Chondrocyte (in vitro differentiated cells): ENCODE measurements at places on chromosomes 11 and 22. TPM values are rescaled to one million over a fixed set of nuclear protein-coding genes. Genes with fewer than 3 reads are reported as not detected.

Gene PANX2
- 3.0 to 6.1 TPM (median 3.3 TPM) in 3 replicates for total RNA-seq

Gene MN1
- total RNA-seq = 119 to 156 TPM (median 121 TPM) in 3 replicates

Gene SSTR3
- not detected in 3 replicates for total RNA-seq

Gene TMPRSS13
- total RNA-seq = not detected in 3 replicates

Gene SLC22A6
- total RNA-seq = not detected in 3 replicates

Gene PDGFD
- total RNA-seq = 0.44 to 5.0 TPM (median 0.45 TPM) in 3 replicates

Gene IGSF22
- total RNA-seq = not detected in 3 replicates

Gene HEPACAM
- total RNA-seq = not detected in 3 replicates

Gene ZP1
- total RNA-seq = 0.40 to 0.49 TPM in 2 of 3 replicates, not detected in the other

Gene ESAM
- total RNA-seq = 1.7 to 2.6 TPM (median 2.0 TPM) in 3 replicates

Gene MFRP
- not detected in 3 replicates for total RNA-seq

Gene RTN4R
- total RNA-seq = 0.75 to 5.5 TPM (median 5.5 TPM) in 3 replicates

Gene ARVCF
- 15.2 to 24.2 TPM (median 21.5 TPM) in 3 replicates for total RNA-seq

Gene NUP160
- 18.5 to 26.3 TPM (median 19.3 TPM) in 3 replicates for total RNA-seq

Gene SERPING1
- 1.8 to 4.6 TPM (median 4.5 TPM) in 3 replicates for total RNA-seq

Gene BIRC3
- 0.27 to 0.72 TPM (median 0.40 TPM) in 3 replicates for total RNA-seq

Gene PDE2A
- 0.21 TPM in 1 of 3 replicates, not detected in the others for total RNA-seq

Gene LMO2
- 0.53 TPM in 1 of 3 replicates, not detected in the others for total RNA-seq

Gene DMC1
- total RNA-seq = 0.51 to 1.2 TPM (median 0.82 TPM) in 3 replicates

Gene RPS6KA4
- total RNA-seq = 32.7 to 43.6 TPM (median 34.9 TPM) in 3 replicates

DNA sequence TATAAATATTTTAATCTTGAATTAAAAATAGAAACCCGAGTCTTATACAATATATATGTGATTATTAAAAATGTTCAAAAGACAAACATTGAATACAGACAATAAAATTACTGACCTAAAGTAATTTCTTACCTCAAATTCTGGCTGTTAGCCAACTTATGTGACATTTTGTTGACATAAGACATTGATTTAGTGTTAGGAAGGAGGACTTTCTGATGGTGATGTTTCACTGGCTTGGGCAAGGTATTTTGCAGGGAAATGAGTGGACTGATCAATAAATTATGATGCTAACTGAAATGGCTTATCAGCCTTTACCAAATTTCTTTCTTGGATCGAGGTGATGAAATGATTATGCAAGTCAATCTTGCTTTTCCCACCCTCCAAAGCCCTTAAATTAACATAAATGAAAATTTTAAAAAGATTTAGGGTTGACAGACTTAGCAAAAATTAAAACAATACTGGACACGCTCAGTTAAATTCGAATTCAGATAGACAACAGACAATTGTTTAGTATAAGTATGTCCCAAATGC is 33.2 kb upstream of the FZD4 start:
- no peak for DNase-seq

- no peak for DNase-seq
These were observed 179.1 kb upstream of the MTNR1B start for GRCh38 chr11:92790366-92790765.

- no peak for DNase-seq
These were observed 78.2 kb upstream of the SPON1 start for GRCh38 chr11:13884158-13884799.

DNA sequence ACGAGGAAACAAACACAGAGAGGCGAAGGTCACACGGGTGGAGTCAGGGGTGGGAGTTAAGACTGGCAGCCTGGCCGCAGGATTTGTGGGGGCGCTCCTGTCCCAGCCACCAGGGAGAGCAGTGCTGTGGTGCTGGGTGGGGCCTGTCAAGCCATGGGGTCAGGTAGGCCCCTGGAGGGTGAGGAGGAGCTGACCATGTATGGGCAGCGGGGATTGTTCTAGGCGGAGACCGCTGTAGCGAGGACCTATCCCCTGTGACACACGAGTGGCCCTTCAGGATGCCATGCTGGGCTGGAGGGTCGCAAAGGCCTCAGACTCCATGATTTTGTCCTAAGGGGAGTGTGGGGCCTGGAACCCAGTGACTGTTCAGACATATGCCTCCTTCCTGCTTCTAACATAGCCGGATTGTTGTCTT is 1.6 kb upstream of the RPS19BP1 start:
- DNase-seq = no peak

- no peak for DNase-seq
These were observed 47.7 kb upstream of the DBX1 start for GRCh38 chr11:20207781-20208621.

- DNase-seq = no peak
These were observed 309.1 kb downstream of the SWAP70 start for GRCh38 chr11:9972989-9973388.

DNA sequence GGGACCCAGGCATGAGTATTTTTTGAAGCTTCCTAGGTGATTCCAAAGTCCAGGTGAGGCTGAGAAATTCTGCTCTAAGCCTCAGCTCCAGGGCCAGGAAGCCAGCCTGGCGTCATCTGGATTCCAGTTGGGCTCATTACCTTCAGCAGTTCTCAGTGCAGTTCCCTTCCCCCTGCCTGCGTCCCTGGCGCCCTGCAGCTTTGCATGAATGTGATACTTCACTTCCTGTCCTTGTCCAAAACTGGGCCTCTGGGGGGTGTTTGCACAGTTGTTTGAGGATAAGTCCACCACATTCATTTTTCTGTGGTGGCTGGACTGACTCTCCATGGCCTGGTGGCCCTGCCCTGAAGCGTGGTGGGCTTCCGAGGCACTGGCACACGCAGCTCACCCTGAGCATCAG is 98.1 kb downstream of the TENM4 start:
- DNase-seq = no peak

DNA sequence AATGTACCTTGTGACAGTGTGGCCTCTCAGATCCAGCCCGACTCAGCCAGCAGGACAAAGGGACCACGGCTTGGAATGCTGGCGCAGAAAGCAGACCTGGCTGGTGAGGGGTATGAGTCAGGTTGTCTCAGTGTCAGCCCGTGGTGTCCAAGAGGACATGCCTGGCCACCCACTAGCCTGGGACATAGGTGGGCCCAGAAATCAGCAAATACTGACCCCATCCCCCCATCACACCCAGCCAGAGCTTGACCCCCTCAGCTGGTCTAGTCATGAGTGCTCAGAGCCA is 4.5 kb downstream of the BANF1 start:
- DNase-seq = no peak

- DNase-seq = no peak
These were observed 83.0 kb downstream of the ISX start for GRCh38 chr22:35148866-35149548.

- DNase-seq = no peak
These were observed 3.8 kb downstream of the APOL3 start for GRCh38 chr22:36156515-36157419.

- DNase-seq = no peak
These were observed 7.9 kb upstream of the FLRT1 start for GRCh38 chr11:64027651-64028397.

DNA sequence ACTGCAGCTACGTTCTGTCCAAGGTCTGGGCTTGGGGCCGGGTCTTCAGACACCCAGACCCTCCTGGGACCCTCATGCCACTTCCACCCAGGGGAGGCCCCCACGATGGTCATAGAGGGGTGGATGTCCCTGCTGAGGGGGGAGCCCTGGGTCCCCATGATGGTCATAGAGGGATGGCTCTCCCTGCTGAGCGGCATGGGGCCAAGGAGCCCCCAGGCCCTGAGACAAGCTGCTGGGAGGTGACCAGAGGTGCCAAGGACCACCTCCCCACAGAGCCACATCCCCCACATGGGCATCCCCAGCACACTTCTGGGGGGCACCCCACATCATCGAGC is 7.2 kb downstream of the MUC5B start:
- peak; percentile 55 for DNase-seq

DNA sequence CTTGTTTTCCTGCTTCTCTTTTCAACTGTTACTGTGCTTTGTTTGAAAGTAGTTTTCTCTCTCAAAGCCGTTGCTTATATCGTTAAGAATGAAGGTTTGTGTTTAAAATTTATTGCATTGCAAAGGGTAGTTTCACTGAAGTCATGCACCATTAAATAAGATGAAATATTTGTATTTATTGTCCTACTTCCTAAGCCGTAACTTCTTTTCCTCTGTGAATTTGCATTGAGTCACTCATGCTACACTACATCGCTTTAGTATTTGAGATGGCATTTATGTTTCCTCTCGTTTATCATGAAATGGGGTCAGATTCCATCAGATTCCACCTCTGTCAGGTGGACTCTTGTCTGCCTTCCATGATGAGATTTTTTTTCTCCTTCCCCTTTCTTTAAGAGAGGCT is 65.8 kb upstream of the RASSF10 start:
- DNase-seq = no peak

DNA sequence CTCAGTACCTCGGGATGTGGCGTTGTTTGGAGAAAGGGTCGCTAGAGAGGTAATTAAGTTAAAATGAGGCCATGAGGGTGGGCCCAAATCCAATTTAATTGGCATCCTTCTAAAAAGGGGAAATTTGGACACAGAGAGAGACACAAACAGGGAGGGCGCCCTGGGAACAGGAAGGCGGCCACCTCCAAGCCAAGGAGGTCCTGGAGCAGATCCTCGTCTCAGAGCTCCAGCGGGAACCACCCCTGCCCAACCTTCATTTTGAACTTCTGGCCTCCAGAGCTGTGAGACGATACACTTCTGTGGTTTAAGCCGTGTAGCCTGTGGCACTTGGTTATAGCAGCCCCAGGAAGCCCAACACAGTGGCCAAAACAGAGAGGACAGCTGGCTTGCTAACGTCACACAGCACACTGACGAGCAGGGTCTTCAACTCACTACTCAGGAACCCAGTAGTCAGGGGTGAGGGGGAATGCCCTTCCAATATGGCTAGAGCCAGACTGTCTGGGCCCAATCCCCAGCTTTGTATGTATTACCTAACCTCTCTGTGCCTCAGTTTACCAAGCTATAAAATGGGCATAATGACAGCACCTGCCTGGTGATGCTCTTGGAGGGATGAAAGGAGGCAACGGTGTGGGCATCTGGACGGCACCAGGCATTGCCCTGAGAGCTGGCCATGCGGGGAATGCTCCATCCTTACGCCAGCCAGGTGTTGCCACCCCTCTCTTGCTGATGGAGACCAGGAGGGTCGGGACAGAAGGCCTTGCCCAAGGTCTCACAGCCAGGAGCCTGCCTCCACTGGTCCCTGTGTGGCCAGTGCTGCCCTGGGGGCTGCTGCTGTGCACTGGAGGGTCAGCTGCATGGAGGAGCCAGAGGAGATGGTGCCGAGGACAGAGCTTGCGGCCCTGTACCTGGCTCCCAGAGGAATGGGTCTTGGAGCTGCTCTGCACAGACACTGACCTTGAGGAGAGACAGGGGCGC is 53.3 kb upstream of the LINC01488 start:
- DNase-seq = peak; percentile 71

DNA sequence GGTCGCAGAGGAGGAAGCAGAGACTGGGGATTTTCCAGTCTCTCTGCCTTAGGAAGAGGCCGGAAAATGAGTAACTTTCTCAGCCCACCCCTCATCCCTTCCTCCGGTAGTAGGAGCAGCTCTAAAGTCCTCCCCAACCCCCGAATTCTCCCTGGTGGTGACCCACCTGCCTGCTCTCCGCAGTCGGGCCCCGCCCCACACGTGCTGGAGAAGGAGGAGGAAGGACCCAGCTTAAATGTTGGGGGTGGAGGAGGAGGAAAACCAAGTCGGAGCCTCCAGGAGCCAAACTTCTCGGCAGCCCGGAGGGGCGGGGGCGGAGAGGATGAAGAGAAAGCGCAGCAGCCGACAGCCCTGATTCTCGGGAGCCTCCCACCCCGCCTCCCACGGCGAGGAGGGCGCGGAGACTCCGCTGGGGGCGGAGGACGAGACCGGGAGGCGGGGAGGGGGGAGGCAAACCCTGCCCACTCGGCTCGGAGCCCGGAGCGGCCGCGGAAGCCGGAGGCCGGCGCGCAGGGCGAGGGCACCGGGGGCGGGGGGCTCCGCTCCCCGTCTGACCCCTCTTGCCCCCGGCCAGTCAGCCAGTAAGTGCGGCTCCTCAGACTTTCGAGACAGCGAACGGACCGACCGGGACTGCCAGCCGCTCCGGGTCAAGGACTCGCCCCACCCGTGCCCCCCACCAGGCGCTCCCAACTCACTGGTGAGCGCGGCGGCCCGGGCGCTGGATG is at the start of gene TPBGL:
Gene TPBGL, plus strand, starts transcription at position 464 of the 725 bp plus-strand sequence. CDS start 276 bp downstream, outside the sequence.
- peak; percentile 71 for DNase-seq

GRCh38 chr11:2534134-2534956 is 89.5 kb downstream of the KCNQ1 start:
- peak; percentile 87 for DNase-seq

- no peak for DNase-seq
These were observed 672 bp downstream of the TMEM135 start for GRCh38 chr11:87038235-87038977.

DNA sequence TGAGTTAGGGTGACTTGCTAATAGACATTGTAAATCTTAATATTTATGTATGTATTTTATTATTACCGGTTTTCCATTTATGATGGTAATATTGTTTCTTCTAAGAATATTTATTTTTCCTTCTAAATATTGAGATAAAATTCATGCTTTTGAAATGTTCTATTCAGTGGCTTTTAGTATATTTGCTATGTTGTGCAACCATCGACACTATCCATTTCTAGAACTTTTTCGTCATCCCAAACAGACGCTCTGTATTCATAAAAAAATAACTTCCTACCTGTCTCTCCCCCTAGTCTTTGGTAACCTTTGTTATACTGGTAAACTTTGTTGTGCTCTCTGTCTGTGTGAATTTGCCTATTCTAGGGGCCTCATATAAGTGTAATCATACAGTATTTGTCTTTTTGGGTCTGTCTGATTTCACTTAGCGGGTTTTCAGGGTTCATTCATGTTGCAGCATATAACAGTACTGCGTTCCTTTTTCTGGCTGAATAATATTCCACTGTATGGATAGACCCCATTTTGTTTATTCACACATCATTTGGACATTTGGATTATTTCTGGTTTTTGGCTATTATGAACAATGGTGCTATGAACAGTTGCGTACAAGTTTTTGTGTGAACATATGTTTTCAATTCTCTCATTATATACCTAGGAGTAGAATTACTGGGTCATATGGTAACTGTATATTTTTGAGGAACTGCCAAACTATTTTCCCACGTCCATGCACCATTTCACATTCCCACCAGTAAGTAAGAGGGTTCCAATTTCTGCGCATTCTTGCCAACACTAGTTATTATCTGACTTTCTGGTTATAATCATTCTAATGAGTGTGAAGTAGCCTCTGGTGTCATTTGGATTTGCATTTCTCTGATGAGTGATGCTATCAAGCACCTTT is 15.9 kb downstream of the NEAT1 start:
- DNase-seq = no peak

DNA sequence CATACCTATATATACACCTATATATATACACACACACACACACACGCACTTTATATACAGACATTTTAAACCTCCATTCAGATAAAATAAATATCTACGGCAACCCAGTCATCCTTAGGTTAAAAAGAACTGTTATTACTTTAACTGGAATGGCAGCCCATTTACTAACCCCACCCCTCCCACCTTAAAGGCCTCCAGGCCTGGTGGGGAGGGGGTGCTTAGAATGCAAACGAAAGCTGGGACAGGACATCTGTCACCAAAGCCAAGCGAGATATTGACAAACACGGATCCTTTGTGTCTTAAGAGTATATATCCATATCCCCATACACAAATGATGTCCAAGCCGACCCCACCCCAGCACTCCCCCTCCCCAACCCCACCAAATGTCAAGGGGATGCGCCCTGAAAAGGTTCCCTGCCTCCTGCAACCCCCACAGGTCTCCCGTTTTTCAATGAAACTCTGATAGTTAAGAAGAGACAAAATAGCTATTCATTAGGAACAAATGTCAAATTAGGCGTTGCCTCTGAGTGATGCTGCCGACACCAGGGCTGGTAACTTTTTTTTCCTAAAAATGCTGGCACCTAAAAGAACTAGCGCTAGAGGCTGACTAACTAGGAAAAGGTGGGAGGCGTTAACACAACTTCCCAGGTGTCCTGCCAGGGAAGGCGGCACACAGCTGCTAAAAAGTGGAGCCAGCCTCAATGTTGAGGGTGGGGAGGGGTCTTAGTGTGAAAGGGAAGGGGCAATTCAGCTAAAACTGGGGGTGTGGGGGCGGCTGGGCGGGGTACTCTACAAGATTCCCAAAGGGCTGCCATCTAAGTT is 5.6 kb downstream of the MN1 start:
- no peak for DNase-seq
